Activated gamma-delta T cell (primary cell): ENCODE measurements at places on chromosomes 13 and 19.

GRCh38 chr19:19460258-19460731 lies 54.8 kb downstream of the GATAD2A start:
- no peak for DNase-seq

DNA sequence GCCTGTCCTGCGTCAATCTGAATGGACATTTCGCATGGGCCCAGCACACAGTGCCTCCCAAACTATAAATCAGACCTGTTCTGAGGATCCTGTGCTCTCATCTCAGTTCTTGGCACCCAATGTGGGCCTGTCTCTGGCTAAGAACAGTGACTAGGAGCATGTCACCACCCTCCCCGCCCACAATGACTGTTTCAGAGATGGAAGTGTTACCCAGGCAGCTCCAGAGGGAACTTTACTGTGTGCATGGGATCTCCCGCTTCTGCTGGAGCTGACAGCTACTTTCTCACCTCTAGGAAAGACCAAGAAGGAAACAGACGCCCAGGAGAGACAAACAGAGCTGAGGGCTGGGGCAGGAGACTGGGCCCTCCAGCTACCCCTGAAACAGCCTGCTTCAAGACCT lies 45.0 kb downstream of the KCTD15 start:
- DNase-seq: no peak

DNA sequence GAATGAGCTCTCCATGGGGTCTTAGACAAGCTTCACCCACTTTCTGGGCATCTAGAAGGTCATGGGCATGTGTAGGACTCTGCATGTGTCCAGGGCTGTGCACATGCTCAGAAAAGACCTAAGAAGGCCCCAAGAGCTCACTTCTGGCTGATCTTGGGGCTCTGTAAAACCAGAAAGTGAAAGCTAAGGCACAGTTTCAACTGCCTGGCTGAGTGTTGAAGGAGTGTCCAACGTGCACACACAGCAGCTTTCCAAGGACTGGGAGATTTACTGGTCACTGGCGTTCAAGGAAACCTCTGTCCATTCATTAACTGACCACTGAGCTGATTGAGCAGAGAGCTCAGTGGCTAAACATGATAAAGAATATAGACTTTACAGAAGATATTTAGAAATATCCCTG lies 137.9 kb downstream of the KATNAL1 start:
- DNase-seq: no peak

GRCh38 chr19:1354970-1355567 lies 28.6 kb upstream of the NDUFS7 start:
- DNase-seq: no peak

GRCh38 chr19:45467456-45468158 lies at the start of gene FOSB:
Gene FOSB, plus strand, starts transcription at chr19:45467996. Its CDS starts 591 bp downstream, at chr19:45468587.
- DNase-seq: peak; percentile 89

- DNase-seq: no peak
Observed at GRCh38 chr19:3186891-3187661, 1.3 kb downstream of the NCLN start.
